ENCODE measurements at places on chromosomes 3 and 15. TPM values are rescaled to one million over a fixed set of nuclear protein-coding genes. Genes with fewer than 3 reads are reported as not detected.

- no peak for DNase-seq
Observed at GRCh38 chr3:71104121-71104541, 479.4 kb downstream of the FOXP1 start.

- DNase-seq, result no peak
Observed at GRCh38 chr3:193665370-193665989, 72.5 kb downstream of the OPA1 start.

- DNase-seq, result no peak
Observed at GRCh38 chr3:159845737-159846136, 142.9 kb upstream of the IL12A start.

GRCh38 chr15:70494517-70494851 is 268.9 kb downstream of the UACA start:
- no peak for DNase-seq

DNA sequence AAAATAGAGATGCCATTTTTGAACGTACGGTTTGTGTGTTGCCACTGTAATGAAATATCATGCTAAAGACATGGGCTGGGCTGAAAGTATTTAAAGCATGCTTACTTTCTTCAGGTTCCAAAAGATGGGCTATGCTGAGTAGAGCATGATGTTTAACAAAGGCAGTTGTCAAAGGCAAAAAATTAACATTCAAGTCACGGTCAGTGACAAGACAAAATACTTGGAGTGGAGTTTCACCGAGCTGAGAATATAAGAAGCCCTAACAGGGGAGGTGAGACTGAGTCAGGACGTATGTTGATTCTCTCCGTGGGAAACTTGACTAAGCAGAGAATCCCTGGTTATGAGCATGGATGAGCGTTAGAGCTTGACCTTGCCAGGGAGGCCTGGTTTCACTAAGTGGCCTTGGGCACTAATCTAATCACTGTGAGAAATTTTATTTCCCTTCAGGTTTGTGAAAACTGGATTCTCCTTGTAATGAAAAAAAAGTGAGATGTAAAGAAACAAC is 218.2 kb upstream of the ADAMTS9 start:
- DNase-seq, result no peak

DNA sequence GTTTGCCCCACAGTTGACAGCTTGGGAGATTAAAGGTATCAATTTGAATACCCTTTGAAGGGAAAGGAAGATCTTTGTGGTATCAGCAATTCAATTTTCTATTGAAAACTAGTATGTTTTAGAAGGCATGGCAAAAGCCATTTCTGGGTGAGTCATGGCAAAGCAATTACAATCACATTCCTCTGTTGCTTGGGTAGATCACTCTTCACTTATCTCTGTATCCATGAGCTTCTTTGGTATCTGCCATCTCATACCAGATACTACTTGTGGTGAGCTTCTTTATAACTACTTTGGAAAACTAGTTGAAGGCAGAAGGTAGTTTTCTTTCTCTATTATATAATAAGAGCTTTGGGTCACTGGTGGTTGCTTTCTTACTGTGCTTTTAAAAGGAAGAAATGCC is 28.3 kb upstream of the LSAMP start:
- DNase-seq, result no peak

GRCh38 chr15:56469483-56469882 is 4.5 kb upstream of the MNS1 start:
- no peak for DNase-seq

- no peak for DNase-seq
Observed at GRCh38 chr3:5479229-5479799, 291.8 kb downstream of the EDEM1 start.

DNA sequence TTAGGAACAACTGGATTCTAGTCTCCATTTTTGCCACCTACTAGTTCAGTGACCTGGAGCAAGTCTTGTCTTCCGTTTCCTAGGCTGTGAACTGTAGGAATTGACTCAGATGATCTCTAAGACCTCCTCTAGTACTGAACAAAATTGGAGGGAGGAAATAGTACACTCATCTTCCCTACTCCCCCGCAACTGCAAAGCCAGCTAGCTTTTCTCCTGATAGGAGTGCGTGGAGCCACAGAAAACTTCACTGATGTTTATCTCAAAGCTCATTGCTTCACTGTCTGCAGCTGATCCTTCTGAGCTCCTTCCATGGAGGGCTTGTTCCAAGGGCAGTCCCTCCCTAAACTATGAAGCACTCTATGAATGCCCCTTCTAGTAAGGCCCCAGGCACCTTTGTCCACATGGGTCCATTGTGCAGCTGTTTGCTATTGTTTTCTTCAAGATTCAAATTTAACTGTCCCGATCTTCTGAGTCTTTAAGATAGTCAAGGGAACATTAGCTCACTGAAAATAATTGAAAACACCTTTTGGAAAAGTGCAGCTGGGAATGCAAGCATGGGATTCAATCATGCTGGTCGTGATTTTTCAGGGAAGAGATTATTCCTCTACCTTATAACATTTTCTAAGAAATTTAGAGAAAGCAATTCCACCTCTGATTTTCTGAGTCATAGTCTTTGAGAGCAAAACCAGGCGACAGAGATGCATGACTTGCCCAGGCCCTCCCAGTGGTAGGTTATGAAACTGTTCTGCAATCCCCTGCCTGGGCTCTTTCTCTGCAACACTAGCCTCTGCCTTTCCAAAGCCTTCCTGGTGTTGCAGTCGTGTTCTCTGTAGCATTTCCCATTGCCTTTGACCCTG is 24.3 kb downstream of the FILIP1L start:
- no peak for DNase-seq

- no peak for DNase-seq
Observed at GRCh38 chr15:76195506-76196268, 115.6 kb downstream of the ETFA start.

- no peak for DNase-seq
Observed at GRCh38 chr3:61966200-61966599, 404.8 kb downstream of the PTPRG start.

- DNase-seq, result no peak
Observed at GRCh38 chr15:41957021-41957897, 15.1 kb downstream of the EHD4 start.

DNA sequence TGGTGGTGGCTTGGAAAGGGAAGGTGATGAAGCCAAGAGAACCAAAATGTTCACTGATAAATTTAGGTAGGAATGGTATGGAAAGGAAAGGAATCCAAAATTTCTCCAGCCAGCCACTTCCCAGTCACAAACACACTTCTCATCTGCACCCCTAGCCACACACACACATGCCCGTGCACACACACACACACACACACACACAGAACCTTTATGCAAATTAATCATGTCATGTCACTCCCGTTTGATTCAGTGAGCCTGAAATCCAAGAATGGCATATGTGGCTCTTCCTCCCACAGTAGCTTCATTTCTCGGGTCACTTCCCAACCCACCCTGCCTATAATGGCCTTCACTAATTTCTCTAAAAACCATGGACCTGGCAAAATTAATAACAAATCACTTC is 3.1 kb upstream of the HLTF start:
- no peak for DNase-seq

GRCh38 chr3:96101006-96101560 is 713.3 kb upstream of the EPHA6 start:
- no peak for DNase-seq

DNA sequence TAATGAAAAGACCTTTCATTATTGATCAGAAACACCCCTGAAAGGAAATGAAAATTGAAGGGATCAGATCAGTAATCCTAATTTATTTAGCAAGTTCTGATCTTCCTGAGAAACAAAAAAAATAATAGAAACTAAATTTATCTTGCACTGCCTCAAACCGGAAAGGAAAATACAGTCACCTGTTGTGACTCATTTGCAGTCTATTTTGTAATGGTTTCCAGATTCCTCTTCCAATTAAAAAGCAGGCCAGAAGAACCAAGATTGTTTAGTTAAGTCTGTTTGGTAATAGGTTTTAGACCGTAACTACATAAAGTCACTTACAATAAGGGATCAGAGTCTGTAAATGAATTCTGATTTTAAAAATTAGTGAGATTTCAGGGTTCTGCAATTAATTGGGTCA is 49.7 kb upstream of the ATOSA start:
- no peak for DNase-seq

DNA sequence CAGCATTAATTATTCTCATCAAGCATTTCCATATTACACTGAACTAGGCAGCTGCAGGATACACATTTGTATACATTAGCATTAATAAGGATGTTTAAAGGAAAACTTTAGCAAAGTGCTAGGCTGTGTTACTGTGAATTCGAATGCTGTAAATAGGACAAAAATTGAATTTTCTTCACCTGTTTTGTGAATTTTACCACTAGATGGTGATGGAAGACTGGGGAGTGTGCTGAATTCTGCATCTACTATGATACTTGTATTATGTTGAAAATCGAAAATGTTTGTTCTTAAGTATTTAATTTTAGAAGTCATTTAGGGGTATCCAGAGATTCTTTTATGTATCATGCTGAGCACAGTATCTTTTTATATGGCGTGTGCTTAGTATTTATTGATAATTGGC is 12.3 kb upstream of the P2RY14 start:
- DNase-seq, result no peak

DNA sequence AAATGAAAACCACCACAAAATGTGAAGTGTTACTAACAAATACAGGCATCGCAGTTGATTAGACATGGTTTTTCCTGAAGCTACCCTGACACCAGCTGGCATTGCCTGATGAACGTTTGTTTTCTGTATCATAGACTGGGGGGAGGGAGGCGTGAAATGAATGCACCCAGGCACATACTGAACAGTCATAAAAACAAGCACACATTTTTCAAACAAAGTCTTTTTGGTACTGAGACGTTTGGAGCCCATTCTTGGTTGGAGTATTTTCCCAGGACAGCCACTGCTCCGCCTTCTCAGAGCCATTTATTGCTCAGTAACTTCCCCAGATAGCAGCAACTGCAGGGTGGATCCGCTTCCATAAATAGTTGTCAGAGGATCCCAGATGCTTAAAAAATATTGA is 52.4 kb downstream of the KLF13 start:
- no peak for DNase-seq

GRCh38 chr3:12598890-12599289 is 42.0 kb downstream of the MKRN2 start:
- no peak for DNase-seq

GRCh38 chr3:16069149-16069922 is 105.1 kb upstream of the GALNT15 start:
- DNase-seq, result no peak

- peak; percentile 50 for DNase-seq
Observed at GRCh38 chr15:64695561-64695992, 79.8 kb downstream of the RBPMS2 start.

DNA sequence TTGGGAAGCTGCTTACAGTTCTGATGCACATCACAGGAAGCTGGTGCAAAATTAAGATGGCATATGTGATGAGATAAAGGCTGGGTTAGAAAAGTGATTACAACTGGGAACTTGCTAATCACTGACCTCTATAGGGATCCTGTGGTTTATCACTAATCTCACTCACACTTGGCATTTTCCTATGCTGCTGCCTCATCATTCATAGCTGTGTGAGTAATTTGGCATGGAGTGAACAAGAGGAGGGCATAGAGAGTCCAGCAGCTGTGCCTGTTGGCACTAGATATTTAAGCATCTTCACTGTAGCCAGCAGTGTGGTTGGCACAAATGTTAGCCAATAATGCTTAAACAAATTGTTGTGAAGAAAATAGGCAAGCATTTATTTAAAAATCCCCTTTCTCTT is 217.7 kb upstream of the CGNL1 start:
- DNase-seq, result peak; percentile 25

GRCh38 chr15:70463453-70463834 is 299.9 kb downstream of the UACA start:
- no peak for DNase-seq

GRCh38 chr3:171058058-171058457 is 31.5 kb upstream of the SLC2A2 start:
- DNase-seq, result no peak

DNA sequence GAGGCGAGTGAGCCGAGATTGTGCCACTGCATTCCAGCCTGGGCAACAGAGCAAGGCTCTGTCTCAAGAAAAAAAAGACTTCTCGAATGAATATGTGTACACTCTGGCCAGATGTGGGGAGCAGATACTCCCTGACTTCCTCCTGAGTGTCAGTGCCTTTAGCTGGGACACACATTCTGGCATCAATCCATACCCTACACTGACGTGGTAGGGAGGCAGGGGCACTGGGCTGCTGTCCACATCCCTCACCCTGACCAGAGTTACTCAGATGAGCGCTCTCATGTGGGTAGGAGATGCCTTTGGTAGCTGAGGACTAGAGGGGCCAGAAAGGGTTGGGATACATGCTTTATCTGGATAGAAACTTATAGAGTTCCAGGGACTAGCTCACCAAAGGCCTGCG is 15.6 kb downstream of the LIMD1 start:
- no peak for DNase-seq

GRCh38 chr3:14402304-14402811 is at the start of gene SLC6A6:
Gene SLC6A6 (plus strand): TSS chr3:14402606. CDS start chr3:14443635, 41,029 bp downstream.
- peak; percentile 91 for DNase-seq

DNA sequence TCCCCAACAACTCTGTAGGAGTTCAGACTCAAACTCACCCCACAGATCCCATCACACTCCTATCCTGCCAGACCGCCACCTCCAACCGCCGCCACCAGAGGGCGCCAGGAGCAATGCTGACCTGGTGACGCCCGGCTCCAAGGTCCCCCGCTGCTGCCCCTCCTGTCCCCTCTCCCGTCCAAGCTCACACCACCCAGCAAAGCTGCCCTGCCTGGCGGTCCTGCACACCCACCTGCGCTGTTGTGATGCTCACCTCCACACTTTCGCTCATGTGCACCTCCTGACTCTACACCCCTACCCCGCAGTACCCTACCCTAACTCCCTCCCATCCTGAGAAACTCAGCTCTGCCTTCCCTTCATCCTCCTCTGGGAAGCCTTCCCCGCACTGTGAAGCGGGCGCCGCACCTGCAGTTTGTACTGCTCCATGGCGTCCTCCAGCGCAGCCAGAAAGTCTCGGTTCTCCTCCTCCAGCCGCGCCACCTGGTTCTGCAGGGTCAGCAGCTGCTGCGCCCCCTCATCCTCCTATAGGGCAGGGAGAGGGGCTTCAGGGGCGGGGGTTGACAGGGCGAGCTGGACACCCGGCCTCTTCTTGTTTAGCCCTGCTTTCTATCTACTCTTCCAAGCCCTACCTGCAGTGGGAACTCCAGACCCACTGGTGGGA is 7.9 kb downstream of the KIF7 start:
- peak; percentile 83 for DNase-seq

GRCh38 chr15:65060641-65061397 is 7.0 kb downstream of the RASL12 start:
- peak; percentile 52 for DNase-seq

- DNase-seq, result no peak
Observed at GRCh38 chr3:148408667-148409066, 289.0 kb upstream of the AGTR1 start.

GRCh38 chr3:123080864-123081562 is 14.2 kb downstream of the PDIA5 start:
- DNase-seq, result no peak

CACNA2D2 gene
- 2.2 TPM for polyA plus RNA-seq

WNT5A gene
- 1.2 TPM for polyA plus RNA-seq

DGKG gene
- 7.2 TPM for polyA plus RNA-seq

CPNE9 gene
- polyA plus RNA-seq, result not detected

PCYT1A gene
- 34.7 TPM for polyA plus RNA-seq

SETD5 gene
- 42.7 TPM for polyA plus RNA-seq

FEZF2 gene
- not detected for polyA plus RNA-seq

PLCL2 gene
- polyA plus RNA-seq, result 12.8 TPM

RGMA gene
- polyA plus RNA-seq, result 11.9 TPM

CACNA2D3 gene
- polyA plus RNA-seq, result 0.51 TPM

Data from heart right ventricle (tissue), 16 donors.